ENCODE measurements at places on chromosomes 11 and 22.

DNA sequence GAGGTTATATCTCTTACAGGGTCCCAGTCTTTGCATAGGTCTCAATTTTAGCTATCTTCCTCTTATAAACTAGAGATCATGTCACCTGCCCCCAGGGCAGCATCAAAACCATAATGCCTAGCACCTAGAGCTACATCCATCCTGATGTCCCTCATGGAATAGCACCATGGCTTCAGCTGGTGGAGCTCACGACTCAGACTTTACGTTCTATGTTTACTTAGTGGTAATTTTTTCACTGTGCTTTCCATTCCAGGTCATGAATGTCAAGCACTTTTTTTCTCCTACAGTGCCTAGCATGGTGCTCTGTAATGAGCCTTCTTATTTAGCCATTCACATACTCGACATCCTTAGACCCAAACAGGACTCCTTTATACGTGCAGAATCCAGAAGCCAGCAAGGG, 58.4 kb downstream of the RPUSD4 start:
- no peak for DNase-seq

DNA sequence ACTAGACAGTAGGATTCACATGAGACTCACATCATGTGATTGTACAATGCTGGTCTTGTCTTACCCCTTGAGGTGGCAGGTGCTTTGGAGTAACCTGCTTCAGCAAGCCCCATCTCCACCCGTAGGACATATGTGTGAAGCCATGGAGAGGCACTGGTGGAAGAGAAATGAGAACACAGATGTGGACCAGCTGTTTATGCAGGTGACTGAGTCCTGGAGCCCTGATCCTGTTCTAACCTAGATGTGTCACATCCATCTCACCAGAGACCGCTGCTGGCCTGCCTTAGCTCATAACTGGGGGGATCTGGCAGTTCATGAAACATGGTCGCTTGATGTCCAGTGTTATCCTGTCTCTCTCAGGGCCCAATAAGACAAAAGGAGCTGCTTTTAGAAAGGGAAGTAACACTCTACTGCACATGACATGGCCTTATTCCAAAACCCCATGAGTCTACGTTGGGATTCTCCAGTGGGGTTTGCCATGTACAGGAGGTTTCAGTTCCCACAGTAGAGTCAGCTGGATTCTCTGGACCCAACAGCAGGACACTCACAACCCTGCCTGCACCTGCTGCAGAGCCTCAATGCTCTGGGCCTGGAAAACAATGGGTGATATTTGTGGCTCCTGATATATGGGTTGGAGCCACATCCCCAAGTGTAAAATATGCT, 62.0 kb downstream of the GGTLC2 start:
- DNase-seq: no peak

DNA sequence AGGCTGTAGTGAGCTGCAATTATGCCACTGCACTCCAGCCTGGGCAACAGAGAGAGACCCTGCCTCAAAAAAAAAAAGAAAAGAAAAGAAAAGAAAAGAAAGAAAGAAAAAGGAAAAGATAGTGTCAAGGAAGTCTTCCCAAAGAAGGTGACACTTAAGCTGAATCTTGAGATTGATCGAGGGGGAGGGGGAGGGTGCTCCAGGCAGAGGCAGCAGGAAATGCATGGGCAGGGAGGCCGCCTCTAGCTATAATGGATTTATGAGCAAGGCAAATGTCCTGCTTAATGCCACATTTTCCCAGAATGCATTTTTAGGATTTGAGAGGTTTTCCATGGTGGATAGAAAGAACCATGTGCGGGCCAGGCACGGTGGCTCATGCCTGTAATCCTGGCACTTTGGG, 13.8 kb upstream of the DDB2 start:
- DNase-seq: no peak

DNA sequence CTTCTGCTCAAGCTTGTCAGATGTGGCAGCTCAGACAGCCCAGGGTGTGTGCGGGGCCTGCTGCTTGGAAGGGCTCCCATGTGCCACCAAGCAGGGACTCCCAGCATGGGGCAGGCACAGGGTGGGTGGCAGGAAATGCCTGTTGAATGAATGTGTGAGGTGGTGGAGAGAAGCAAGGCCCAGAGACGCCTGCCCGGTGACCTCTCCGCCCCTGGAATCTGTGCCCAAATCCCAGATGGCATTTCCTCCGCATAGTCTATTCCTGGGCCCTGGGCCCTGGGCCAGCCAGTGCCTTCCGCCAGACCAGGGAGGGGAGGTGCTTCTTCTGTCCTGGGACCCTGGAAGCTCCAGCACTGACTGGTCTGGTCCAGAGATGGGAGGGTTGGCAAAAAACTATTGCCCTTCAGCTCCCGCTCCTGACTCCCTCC, 3.7 kb downstream of the CST6 start:
- DNase-seq: no peak

DNA sequence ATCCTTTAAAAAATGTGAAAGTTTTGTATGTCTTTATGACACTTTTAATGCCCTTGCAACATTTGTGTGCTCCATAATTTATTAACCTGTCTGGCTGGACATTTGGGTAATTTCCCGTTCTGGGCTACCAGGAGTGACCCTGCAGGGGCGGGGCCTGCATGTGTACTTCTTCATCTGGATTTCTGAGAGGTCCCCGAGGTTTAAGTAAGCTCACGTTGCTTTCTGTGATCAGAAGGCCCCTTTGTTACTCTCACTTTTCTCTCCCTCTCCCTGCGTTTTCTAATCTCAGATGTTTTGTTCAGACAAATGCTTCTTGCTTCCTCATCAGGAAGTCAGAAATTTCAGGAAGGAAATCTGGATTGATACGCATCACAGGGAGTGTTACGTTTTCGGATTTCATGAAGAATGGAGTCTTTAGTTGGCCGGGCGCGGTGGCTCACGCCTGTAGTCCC, 78.9 kb upstream of the CRYBB3 start:
- DNase-seq: no peak

- no peak for DNase-seq
Observed at GRCh38 chr11:68164437-68164836, 43.2 kb upstream of the CHKA start.

DNA sequence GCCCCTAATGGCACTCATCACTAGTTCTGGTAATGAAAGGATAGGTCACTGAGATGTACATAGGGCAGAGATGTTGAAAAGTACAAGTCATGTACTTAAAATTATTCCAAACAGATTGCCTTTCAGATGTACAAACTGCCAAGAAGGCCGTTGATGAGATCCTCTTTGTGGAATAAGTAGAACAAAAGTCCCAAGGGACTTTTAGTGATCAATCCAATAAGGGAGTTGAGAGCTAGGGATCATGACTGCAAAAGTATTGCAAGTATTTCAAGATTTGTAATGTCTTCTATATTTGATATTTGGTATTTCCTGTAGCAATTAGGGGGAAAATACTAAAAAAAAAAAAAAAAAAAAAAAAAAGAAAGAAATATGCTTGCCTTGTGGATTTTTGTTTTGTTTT, 82.2 kb downstream of the ATG16L2 start:
- DNase-seq: no peak

- no peak for DNase-seq
Observed at GRCh38 chr11:119484741-119485605, 62.0 kb upstream of the THY1 start.

All from activated naive CD4-positive, alpha-beta T cell treated with Interleukin-2 at 50 U/mL for 16 hours (primary cell).